ENCODE measurements at places on chromosomes 1 and 21.

GRCh38 chr1:97412737-97413136 lies 508.1 kb downstream of the DPYD start:
- no peak for DNase-seq

DNA sequence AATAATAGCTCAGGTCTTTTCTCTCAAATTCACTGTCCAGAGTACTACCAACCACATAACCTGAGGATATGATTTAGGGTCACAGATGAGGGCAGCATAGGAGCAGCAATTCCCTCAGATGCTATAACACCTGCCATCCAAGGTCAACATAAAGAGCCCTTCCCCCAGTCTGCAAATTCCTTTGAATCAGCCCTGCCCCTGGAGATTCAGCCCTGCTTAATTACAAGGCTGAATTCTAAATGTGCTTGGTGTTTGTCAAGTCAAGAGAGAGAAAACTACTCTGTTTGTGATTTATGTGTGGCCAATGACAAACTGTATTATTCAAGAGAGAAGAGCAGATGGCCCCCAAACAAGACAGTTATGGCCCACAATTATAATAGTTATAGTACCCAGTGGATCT lies 195.7 kb upstream of the ADGRL2 start:
- DNase-seq: no peak

DNA sequence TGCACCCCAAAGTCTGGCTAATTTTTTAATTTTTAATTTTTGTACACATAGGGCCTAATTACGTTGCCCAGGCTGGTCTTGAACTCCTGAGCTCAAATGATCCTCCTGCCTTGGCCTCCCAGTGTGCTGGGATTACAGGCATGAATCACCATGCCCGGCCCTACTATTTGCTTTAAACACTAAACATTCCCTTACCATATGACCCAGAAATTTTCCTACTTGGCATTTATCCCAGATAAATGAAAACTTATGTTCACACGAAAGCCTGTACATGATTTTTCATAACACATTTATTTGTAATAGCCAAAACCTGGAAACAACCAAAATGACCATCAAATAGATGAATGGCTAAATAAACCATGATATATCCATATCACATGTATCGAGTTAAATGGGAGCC lies 35.8 kb downstream of the NDUFS5 start:
- DNase-seq: no peak

GRCh38 chr1:201724039-201724765 lies 104.8 kb upstream of the IPO9 start:
- DNase-seq: no peak

DNA sequence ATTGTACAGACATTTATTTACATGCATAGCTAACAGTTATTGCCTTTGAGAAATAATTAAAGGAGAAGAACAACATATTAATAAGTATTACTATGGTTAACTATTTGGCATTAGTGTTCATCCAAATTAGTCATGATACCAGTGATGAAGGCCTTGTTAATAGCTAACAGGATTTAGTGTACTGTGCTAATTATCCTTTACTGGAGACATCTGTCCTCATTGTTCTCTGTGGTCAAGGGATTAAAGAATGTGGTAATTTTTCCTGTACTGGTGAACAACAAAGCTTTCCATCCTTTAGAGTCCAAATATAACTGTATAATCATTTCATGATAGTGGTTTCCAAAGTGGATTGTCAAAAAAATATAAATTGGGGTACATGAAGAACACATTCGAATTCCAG lies 103.9 kb downstream of the ADGRL4 start:
- DNase-seq: no peak

DNA sequence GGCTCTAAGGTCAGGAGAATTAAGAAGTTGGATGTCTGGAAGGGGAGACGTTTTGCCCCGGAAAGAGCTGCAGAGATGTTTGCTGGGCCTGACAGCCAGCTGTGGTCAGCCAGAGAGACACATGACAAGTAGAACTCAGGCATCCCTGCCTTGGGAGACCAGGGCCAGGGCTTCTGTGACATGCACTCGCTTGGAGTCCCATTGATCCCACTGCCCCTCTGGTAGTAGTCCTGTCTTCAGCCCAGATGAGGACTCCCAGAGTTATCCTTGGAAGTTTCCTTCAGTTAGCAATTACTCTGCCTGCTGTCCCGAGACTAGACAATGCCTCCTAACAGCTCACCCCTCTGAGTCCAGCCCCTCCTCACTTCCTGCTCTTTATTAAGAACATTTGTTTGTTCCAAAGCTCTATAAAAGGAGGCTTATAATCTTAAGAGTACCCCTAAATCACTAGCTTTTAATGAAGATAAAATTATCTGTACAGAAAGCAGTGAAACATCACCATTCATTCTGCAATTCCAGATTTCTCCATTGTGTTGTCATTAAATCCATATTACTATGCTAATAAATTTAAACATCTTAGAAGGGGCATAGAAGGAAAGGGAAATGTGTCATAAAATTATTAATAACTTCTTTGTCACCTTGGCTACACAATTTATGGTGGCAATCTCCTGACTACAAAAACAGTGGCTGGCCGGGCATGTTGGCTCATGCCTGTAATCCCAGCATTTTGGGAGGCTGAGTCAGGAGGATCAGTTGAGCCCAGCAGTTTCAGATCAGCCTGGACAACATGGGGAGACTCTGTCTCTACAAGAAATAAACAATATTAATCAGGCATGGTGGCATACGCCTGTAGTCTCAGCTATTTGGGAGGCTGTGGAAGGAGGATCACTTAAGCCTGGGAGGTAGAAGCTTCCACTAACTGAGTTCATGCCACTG lies 94.2 kb downstream of the KCNK1 start:
- DNase-seq: no peak

DNA sequence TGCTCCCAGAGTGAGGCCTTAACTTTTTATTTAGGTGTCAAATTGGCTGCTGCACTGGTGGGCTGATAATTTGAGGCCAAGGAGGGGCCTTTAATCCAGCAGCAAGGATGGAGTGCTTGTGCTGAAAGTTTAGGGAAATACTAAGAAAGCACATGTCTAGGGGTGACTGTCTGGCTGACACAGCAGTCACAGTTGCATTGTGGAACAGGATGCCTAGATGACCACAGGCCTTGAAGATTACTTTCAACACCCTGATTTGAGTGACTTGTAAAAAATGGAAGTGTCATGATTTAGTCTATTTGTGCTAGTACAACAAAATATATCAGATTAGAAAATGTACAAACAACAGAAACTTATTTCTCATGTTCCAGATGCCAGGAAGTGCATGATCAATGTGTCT lies 57.7 kb downstream of the ZNF697 start:
- DNase-seq: no peak
